ENCODE measurements at places on chromosomes 2 and 18.

DNA sequence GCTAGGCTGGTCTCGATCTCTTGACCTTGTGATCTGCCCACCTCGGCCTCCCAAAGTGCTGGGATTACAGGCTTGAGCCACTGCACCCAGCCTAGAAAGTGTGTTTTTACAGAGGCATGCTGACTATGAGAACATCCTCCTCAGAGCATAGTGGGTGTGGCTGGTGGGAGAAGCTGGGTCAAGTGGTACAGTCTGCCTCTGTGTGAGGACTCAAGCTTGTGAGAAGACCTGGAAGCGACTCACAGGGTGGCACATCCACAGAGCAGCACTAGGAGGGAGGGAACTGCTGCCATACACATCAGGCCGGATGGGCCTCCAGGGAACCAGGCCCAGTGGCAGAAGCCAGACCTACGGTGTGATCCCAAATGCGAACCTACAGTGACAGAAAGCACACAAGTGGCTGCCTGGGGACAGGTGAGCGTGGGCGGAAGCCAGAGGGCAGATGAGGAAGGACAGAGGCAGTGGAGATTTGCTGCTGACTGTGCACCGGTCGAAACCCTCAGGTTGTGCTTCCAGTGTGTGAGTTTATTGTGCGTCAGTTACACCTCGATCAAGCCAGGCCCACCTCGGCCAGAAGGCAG is 8.9 kb downstream of the ARHGEF4 start:
- no peak for DNase-seq

GRCh38 chr2:209380293-209380692 is 43.6 kb upstream of the MAP2 start:
- DNase-seq, result no peak

DNA sequence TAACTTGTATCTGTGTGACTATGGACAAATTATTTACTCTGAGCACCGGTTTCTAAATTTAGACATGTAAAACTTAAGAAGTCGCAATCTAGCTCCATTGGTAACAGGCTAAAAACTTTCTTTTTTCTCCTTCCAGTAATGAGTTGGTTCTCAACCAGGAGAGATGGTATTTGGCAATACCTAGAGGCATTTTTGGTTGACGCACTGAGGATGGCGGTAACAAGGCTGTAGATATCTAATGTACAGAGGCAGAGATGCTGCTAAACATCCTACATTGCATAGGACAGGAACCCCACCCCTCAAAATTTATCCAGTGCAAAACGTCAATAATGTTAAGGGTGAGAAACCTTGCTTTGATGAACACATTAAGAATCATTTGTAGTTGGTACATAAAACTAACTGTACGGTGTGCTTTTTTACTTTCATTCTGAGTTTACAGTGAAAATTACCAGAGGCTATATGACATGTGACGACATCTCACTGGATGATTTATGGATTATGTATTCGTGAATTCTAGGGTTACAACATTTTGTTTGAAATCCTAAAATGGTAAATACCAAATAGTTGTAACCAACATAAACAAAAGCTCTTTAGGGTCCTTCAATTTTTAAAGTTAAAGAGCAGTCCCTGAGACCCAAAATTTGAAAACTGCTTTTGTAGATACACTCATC is 91.3 kb downstream of the TLK1 start:
- no peak for DNase-seq

GRCh38 chr2:124476291-124476690 is 451.2 kb downstream of the CNTNAP5 start:
- DNase-seq, result no peak

DNA sequence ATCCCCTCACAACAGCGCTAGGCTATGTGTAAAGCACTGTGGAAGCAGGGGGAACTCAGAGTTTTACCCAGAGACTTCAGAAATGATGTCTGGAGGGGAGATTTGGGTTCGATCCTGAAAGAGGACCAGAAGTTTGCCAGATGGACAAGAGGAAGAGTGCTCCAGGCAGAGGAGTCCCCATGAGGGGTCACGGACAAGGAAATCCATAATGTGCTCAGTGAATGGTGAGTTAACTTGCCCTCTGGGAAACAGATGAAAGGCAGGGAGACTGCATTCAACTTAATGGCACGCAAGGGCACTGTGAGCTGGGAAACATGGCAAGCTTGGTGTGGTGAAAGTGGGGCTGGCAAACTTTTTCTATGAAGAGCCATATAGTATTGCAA is 6.0 kb upstream of the ASAP2 start:
- no peak for DNase-seq

DNA sequence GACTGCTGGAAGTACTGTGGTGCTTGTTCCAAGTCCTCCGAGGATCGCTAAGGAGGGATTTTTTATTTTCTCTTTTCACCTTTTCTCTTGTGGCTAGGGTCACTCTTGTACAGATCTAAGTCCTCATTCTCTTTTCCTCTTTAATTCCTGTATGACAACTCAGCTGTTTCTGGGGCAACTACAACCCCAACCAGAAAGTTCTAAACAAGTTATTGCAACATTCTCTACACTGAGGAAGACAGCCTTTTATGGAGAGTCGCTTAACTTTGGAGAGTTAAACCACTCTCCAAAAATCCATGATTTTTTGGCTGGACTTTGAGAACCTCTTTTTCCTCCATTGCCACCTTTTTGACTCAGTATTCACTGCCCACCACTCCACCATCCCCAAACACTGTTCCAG is 74.0 kb upstream of the SESTD1 start:
- DNase-seq, result no peak

GRCh38 chr2:227415538-227416424 is 28.0 kb upstream of the SCYGR1 start:
- DNase-seq, result no peak

GRCh38 chr2:126359494-126359893 is 296.5 kb upstream of the GYPC start:
- no peak for DNase-seq

DNA sequence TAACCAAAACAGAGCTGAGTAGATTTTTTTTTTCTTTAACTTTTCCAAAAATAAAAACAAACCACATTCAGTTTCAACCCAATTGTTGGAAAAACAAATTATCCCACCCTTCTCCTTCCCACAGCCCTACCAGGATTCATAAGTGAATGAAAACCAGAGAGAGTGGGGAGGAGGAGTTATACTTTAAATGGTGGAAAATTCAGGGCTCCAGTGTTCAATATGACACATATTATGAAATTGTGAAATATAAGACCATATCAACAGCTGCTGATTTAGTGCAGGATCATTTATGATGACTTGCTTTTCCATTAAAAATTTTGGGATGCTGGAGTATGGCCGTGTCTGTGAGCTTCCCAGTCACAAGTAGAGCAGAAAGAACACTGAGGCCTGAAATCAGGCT is 26.7 kb downstream of the COLEC12 start:
- no peak for DNase-seq

- DNase-seq, result no peak
These were observed 17.6 kb upstream of the TMEM247 start for GRCh38 chr2:46461709-46462171.

- DNase-seq, result no peak
These were observed 38.4 kb upstream of the PAPOLG start for GRCh38 chr2:60717691-60718090.

DNA sequence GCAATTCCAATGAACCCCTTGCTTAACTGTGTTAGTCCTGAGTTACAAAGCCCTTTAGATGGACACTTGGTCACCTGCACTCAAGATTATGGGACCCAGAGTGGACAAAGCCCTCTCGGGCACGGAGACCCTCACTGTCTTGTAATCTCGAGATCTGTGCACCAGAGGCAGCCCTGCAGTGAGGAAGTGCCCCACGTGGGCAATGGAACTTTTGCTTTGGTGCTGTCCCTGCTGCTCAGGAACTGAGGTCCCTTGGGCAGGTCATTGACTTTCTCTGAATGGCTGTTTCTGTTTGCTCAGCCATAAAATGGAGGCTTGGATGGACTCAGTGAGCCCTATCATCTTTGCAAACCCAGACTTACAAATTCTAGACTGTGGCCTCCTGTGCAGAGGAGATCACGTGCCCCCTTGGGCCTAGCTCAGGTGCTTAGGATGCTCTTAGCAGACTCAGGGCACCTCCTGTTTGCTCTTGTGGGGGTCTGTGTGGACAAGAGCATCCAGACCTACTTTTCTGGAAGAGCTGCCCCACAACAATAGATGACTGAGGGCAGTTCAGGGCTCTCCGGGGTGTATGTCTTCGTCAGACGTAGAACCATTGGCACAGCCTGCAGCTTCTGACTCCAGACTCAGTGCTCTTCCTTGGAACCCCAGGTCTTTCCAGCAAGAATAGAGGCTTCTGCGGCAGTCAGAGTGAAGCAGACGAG is 94.5 kb upstream of the HS6ST1 start:
- DNase-seq, result no peak

GRCh38 chr2:127609031-127609751 is 36.8 kb upstream of the GPR17 start:
- no peak for DNase-seq

DNA sequence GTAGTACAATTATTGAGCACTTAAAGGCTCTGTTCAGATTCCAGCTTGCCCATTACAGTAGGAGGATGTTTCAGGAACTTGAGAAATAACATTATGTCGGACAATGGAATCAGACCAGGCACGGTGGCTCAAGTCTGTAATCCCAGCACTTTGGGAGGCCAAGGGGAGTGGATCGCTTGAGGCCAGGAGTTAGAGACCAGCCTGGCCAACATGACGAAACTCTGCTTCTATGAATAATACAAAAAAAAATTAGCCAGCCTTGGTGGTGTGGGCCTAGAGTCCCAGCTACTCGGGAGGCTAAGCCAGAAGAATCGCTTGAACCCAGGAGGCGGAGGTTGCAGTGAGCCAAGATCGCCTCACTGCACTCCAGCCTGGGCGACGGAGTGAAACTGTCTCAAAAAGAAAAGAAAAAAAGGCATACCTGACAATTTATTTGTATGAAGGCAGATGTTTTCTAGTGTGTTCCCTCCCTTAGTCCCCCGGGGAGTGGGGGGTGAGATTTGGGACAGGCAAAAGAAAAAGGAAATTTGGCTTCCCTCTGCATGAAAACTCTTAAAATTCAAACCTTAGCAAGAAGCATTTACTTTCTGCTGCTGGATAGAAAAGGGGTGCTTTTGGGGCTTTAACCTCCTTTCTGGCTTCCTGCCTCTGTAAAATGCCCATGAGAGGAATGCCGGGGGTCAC is 13.7 kb upstream of the ZNF532 start:
- no peak for DNase-seq

GRCh38 chr2:20939931-20940795 is 103.7 kb downstream of the APOB start:
- no peak for DNase-seq

DNA sequence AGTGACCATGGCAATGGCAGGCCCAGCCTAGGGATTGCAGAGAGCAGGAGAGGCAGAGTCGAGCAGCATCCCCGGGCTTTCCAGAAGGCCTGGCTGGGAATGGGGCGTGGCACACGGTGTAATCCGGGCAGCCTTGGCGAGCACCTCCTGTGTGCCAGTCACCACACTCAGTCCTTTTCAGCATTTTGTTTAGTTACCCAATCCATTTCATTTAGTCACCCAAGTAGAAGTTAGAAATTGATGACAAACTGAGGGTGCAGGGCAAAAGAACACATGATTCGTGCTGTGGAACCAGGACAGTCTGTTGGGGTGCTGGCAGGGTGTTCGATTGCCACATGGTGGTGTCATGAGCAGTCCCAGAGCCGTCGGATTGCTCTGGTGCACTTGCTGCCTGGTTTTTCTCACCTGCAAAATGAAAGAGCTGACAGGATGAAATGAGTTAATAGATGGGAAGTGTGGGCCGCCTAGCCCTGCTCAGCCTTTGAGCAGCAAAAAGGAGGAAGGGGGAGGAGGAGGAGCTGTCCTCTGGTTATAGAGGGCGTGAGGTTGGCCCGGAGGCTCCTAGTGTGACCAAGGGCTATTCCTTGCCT is 299.4 kb downstream of the AGAP1 start:
- DNase-seq, result no peak

- DNase-seq, result no peak
These were observed 31.9 kb upstream of the CASP8 start for GRCh38 chr2:201228271-201228911.

DNA sequence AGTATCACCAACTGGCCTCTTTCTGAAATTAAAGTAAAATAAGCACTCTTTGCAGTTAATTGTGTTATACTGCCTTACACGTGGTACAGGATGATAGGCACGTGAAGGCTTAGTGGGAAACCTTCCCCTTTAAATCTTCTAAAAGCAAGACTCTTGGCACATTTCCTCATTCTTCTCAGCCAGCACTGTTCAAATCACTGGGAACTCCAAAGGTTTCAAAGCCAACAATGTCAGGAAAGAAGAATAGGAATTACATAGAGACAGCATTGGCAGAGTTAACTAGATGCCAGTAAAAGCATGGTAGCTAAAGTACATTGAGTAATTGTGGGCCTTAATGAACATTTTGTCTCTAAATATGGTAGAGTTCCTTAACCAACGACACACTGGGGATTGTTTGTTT is 96.4 kb downstream of the DTNA start:
- DNase-seq, result no peak

DNA sequence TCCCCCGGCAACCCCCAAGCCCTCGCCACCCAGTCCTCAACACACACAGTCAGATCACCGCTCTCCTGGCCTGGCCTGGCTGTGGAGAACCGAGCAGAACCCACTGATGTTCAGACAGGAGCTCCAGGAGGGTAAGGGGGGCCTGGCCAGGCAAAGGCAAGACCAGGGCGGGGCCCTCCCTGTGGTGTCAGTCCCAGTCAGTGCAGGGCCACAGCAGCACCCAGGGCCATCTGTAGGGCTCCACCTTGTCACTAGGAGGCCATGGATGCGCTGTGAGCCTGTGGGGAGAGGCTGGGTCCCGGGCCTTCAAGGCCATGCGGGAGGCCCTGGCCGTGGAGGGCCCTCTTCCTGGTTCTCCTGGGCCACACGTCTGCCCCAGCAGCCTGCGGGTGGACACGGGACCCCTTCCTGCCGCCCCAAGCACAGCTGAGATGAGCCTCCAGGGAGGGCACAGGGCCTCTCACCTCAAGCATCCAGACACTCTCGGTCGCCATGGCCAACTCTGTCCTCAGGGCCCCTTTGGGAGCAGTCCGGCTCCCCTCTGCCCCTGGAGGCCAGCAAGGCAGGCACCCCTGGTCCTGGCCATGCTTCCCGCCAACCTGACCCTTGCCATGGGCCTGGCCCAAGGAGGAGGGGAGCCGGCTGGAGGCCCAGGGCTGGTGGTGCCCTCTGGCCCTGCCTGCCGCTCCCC is 2.0 kb downstream of the ANO7 start:
- no peak for DNase-seq

DNA sequence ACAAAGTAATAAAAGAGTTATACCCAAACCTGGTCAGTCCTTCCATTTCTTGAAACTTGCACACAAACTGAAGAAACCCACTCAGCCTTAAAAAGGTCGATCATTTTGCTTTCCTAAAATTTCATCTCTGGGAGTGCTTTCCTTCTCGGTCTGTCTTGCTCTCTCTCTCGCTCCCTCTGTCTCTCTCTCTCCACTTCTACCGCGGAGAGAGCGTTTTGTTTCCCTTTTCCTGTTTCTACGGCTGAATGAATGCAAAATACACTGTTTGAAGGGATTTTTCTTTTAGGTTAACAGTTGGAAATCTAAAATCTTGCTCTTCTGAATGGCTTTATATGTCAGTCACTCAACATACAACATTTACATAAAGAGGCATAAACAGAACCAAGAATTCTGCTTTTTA is 424.2 kb downstream of the TGIF1 start:
- DNase-seq, result no peak

GRCh38 chr18:55857956-55858355 is 270.0 kb upstream of the TCF4 start:
- DNase-seq, result no peak

Measured in NCI-H1930 (cell line).